ENCODE measurements at places on chromosomes 4 and X.

DNA sequence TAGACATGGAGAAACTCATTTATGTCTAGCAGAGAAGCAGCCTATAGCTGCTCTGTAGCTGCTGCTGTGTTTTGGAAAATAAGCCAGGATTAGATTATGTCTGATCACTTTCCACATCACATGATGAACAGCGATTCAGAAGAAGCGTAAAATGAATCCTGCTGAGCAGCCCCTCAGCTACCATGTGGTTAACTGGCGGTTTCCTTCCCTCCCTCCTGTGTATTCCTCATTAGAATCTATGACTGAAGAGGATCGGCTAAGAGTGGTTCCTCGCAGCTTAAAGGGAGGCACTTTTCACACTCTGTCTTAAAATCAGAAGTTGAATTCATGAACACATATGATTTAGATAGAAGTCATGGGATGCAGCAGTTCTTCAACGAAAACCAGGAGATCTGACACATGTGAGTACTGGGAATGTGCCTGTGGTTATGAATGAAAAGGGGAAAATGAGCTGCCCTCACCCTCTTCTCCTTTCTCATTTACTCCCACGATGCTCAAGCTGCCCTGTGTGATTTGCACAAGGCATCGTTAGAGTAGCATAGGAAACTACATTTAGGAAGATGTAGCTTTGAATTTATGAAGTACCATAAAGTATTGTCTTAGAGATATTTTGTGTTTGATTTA, at the start of gene PPEF1:
Gene PPEF1 (plus strand): TSS at position 220 of the 624 bp plus-strand sequence. CDS start 136 bp downstream, at position 356.
- DNase-seq, result no peak

DNA sequence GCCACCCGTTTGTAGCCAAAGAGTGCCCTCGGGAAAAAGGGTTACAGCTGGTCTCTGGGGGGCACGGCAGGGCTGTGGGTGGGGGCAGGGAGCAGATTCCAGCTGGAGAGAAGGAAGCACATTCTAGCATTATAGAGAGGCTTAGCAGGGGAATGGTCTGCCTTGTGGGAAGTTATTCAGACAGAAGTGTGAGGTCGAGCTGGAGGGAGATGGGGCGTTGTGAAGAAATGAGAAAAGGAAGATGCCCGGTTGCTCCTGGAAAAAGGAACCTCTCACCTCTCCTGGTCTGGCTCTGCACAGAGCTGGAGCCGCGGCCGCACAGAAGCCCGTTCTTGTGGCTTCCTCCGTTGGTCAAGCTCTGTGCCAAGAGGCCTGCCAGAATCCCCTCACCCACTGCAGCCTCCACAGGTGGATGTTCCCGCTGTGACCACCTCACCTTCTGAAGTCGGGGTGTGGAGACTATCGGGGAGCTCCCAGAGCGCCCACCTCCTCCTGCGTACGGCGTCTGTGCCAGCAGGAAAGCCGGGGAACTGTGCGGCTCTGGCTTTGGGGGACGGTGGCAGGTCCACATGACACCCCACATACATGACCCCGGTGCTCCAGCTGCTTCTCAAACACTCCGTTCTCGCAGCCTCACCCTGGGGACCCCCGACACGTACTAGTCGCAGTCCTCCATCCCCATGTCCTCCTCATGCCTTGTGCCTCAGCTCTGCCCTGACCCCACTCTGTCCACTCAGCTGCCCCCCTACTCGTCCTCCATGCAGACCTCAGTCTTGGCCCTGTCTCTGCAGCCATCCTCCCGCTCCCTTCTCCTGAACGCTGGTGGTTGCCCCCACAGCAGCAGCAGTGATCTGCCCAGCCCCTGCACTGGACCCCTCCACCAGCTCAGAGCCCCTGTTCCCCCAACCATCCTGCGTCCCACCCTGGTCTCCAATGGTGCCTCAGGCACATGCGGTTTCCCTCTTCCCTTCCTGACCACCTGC, 52.2 kb upstream of the HGFAC start:
- DNase-seq, result no peak

DNA sequence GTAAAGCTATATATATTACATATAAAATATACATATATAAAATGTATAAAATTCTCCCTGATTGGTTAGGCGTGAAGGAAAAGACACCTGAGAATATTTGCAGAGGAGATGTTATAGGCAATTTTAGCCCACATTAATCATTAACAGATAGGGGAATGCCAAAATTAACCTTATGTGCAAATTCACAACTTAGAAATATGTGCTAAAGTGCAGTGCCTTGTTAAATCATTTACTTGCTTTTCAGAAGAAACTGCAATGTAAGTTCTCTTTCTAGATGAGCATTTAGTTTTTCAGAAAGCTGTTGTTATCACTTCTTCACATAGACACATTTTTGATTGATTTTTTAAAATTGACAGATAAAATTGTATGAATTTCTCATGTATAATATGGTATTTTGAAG, 5.6 kb downstream of the TASL start:
- DNase-seq, result no peak

DNA sequence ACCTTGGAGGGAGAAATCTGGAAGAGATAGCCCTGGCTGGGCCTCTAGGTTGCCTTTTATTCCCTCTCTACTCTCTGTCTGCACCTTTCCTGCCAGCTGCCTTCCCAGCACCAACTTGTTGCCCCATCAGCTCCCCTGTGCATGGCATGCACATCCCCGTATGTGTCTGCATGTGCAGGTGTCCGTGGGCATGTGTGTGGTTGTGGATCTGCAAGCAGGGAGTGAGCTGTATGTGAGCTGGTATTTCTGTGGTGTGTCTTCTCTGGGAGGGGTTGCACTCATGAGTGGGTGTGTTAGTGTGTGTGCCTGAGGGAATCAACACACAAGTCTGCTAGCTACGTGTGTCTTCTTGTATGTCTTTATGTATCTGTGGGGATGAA, 9.9 kb downstream of the L1CAM start:
- no peak for DNase-seq

DNA sequence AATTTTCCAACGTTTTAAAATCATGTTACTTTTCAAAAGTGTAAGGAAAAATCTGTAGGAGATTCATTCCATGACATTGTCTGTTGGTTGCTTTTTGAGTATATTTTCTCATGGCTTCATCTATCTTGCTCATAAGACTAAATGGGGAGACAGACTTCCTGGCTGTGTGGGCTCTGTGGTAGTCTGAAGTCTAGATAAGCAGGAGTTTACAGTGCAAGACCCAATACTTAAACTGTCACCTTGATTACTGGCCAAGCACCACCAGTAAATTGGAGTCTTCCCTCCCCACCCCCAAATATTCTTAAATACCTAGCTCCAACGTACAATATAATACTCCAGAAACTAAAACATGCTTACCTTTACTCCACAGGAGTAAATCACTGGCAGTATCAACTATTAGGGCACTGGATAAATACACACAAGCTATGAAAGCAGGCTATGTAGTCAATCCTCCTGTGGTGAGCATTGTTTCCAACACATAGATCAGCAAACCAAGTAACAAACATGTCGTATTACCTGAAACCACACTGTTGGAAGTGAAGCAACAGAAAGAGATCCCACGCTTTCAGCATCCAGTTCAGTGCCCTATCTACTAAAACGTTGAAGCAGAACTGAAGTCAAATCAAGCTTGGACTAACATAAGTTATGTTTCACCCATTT, 6.2 kb downstream of the HNRNPD start:
- no peak for DNase-seq

- DNase-seq, result no peak
Measured at GRCh38 chr4:144316869-144317268, 176.4 kb upstream of the GYPA start.

GRCh38 chr4:102469806-102470205, 31.4 kb upstream of the NFKB1 start:
- DNase-seq, result no peak

GRCh38 chrX:30627818-30628652, 25.2 kb upstream of the GK start:
- DNase-seq, result no peak

GRCh38 chr4:9691238-9692065, 90.0 kb upstream of the DRD5 start:
- peak; percentile 81 for DNase-seq

DNA sequence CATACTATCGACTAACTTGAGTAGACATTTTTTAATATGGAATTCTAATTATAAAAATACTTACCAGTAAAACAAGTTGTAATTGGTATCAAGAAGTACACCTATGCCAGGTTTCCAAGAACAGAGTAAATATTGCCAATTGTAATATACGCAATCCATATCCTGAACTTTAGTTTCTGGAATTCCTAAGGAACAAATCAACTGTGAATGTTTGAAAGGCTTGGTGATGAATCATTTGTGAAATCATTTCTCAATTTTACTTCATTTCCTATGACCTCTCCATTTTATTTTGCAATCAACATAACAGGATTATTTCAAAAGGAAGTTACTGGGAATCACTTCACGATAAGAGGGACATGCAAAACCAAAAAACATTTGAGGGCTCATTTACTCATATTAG, 3.7 kb downstream of the IL13RA2 start:
- DNase-seq, result no peak

DNA sequence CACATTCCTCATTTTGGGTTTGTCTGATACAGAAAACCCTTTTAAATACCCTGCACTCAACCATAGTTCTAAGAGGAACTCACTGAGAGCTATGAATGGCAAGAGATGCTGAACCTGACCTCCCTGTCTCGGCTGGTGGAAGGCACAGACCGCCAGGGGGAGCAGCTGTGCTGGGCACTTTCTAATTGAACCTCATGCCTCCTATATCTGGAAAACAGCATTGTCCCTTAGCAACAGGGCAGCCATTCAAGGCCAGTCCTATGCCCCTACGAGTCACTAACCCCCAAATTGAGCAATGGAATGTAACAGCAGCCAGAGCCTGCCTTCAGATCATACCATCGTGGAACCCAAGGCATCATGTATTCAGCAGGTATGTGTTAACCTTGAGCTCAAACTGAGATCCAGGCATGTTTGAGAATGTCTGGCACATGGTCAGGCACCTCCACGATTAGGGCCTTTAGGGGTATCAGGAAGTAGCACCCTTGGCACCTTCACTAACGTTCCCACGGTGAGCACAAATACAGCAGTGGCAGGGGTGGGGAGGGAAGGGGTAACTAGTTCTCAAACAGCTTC, 5.1 kb downstream of the USP27X start:
- peak; percentile 42 for DNase-seq

DNA sequence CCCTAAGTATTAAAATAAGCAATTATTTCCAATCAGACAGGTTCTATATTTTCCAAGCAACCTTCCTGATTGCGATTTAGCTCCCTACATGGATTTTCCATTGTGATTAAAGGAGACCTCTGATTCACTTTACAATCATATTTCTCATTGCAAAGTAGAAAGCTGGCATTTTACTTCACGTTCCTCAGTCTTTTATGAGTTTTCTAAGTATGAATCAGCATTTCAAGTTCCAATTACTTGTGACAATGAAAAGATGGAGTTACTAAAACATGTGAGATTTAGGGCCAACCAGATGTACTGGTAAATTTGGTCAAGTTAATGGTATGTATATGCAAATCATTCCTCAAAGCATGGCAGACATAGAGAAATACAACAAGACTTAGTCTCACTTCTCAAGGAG, 206.2 kb downstream of the KCNIP4 start:
- DNase-seq, result no peak

GRCh38 chr4:13302876-13303275, 181.3 kb downstream of the RAB28 start:
- no peak for DNase-seq

DNA sequence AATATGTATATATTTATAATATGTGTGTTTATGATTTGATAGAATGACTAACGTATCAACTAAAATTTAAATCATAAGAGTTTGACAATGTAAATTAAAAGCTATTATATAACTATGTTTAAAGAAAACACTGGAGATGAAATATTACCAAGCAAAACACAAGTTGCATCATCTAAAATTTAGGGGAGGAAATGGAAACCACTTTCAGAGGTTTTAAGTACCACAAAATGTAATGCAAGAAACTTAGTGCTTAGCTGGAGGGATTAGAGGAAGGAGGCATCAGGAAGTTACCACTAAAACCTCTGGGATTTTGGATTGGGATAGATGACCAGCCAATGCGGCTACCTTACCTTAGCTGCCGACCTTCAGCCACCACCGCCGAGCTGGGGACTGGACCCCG, 1192.1 kb upstream of the PRKX start:
- no peak for DNase-seq

GRCh38 chrX:150478496-150479492, 89.6 kb upstream of the MTM1 start:
- no peak for DNase-seq

DNA sequence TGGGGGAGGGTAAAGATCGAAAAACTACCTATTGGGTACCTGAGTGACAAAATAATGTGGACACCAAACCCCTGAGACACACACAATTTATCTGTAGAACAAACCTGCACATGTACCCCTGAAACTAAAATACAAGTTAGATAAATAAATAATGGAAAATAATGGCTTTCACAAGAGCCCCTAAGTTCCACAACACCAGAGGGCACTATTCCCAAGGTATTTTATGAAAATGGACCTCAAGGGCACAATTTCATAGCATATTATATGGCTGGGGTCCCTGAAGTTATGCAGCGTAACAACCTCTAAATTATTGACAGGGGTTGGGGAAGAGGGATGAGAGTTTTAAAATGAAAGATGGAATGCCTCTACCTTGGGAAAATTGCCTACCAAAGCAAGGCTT, 81.3 kb upstream of the TMEM33 start:
- no peak for DNase-seq

DNA sequence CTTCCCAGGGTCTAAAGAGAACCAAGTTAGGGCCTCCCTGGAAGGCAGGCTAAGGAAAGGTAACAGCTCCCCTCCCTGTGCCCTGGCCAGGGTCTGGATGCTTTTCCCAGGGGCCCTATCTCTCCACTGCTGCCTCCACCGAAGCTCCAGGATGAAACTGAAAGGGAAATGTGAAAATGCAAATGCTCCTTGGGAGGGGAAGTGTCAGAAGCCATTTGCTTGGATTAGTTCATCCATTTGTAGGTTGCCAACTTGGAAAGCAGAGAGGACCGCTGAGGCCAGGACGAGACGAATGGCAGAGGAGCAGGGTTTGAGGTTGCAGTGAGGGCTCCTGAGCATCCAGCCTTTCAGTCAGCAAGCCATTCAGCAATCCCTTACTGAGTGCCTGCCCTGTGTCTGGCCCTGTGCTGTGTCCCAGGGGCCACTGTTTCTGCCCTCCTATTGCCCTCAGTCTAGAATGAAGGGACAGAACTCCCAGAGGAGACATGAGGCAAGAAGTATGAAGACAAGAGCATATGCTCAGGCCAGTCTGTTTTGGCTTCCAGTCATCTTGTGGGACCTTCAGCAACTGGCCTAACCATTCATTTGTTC, 45.9 kb upstream of the PGRMC1 start:
- no peak for DNase-seq

GRCh38 chr4:183471946-183472708, 27.7 kb downstream of the CDKN2AIP start:
- peak; percentile 72 for DNase-seq

DNA sequence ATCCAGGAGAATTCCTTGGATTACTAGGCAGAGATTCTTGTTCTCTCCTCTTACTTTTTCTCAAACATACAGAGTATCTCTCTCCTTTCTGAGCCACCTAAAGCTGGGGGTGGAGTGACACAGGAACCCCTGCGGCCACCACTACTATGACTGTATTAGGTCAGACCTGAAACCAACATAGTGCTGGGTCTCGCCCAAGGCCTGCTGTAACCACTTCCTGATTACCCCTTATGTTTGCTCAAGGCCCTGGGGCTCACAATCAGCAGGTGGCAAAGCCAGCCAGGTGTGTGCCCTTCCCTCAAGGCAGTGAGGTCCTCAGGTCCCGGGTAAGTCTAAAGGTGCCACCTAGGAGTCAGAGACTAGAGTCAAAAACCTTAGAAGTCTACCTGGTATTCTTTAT, 166.4 kb downstream of the PARM1 start:
- DNase-seq, result no peak

Data from NCI-H1436 (cell line).